ENCODE measurements at places on chromosomes 4 and X.

DNA sequence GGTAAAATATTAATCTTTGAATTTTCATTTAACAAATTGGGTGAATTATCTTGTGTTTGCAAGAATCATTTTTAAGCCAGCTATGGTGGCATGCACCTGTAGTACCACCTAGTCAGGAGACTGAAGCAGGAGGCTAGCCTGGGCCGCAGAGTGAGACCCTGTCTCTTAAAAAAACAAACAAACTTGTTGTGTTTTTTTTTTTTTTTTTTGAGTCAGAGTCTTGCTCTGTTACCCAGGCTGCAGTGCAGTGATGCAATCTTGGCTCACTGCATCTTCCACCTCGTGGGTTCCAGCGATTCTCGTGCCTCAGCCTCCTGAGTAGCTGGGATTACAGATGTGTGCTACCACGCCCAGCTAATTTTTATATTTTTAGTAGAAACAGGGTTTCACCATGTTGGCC lies 2.2 kb downstream of the TXLNG start:
- no peak for DNase-seq

DNA sequence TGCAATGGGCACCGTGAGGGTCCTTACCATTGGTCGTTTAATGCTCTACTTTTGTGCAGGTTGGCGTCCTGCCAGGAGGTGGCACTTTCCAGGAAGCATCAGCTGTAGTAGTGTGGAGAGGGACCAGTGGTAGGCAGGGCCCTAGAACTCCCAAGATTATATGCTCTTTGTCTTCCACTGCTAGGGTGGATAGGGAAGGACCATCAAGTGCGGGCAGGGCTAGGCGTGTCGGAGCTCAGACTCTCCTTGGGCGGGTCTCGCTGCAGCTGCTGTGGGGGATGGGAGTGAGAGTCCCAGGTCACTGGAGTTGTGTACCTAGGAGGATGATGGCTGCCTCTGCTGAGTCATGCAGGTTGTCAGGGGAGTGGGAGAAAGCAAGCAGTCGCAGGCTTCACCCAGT lies 134.7 kb downstream of the KLF8 start:
- DNase-seq = no peak

- no peak for DNase-seq
These were observed 214.1 kb downstream of the THOC2 start for GRCh38 chrX:123518791-123519190.

DNA sequence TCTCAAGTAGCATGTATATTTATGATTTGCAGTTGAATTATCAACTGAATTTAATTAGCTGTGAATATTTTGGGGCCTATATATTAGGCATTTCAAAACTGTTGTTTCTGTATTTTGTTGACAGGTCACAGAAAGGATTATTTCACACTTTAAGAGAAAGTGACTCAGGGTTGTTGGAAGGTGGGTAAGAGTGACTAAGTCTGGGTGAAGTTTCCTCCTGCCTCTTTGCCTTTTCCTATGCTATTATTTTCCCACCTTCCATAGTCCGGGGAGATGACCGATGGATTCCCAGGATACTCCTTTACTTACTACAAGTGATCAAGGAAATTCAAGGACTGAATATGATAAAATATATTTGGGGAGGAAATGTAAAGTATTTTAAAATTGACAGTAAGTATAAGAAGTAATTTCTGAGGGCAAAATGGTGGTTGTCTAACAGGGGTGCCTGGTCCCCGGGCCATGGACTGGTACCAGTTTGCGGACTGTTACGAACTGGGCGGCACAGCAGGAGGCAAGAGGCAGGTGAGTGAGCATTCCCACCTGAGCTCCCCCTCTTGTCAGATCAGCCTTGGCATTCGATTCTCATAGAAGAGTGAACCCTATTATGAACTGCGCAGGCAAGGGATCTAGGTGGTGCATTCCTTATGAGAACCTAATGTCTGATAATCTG lies 175.5 kb upstream of the GPRIN3 start:
- peak; percentile 51 for DNase-seq

GRCh38 chrX:40644821-40645358 lies 2.5 kb downstream of the CXorf38 start:
- peak; percentile 80 for DNase-seq

GRCh38 chr4:128519163-128519830 lies 231.7 kb upstream of the PGRMC2 start:
- DNase-seq = no peak

DNA sequence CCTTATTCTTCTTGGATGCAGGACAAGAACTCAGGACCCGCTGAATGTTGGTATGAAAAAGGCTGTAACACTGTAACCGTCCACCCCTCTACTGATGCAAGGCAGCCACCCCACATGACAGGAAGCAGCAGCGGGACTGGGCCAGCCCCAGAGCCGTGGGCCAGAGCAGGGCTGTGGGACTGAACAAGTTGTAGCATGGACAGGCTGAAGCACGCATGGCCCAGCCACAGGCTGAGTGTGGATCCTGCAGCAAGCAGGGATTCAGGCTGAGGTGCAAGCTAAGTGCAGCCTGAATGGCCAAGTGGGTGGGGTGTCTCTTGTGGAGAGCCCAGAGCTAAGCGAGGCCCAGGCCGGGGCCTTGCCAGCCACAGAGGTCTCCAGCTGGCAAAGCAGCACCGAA lies 632.2 kb downstream of the SPOCK3 start:
- no peak for DNase-seq

GRCh38 chrX:110383414-110383813 lies 24.8 kb downstream of the RTL9 start:
- peak; percentile 51 for DNase-seq

DNA sequence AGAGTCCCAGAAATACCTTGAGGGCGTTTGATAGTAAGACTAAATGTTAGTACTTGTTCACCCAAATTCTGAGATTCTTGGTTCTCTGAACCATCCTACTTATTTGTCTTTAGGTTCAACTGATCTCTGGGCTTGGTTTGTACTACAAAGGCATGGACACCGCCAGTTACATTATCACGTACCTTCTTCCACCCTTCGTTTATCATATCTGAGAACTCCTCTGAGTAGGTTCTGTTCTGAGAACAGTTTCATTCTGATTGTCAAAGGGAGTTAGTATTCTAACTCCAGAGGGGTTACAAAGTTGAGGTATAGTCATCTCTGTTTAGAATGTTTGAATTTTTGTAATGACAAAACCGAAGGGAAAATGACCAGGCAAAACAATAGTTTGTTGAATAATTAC lies 19.3 kb downstream of the ZFX start:
- no peak for DNase-seq

DNA sequence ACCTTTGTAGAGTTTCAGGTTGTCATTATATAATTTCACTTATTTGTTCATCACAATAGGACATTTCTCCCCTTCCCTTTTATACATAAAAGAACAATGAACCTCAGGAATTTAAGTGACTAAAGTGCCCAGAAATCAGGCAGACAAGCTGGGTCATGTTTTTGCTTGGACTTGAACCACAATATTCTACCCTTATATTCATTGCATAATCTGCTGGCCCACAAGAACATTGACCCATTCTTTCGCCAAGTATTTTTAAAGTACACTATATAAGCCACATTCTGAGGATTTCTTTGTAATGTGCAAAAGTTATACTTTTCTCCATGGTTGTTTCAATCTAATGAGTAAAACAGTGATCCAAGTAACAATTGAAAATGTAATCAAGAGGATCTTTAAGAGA lies 637.5 kb upstream of the SLIT2 start:
- no peak for DNase-seq

- DNase-seq = peak; percentile 41
These were observed 441.1 kb downstream of the KCNIP4 start for GRCh38 chr4:21507439-21507838.

DNA sequence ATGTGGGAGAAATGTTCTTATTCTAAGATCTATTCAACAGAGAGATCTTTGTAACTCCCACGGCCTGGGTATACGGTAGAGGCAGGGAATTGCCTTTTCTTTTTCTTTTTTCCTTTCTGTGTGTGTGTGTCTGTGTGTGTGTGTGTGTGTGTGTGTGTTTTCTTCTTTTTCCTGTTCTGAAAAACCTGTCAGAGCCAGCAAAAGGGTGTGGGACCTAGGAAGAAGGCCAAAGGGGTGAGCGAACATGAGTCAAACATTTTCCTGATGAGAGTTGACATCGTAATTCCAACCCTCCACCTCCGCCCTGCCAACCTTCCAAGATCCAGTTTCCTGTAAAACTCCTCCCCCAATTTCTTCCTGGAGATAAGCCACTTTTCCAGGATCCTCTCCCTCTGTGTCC lies 2.8 kb upstream of the CHIC2 start:
- peak; percentile 95 for DNase-seq

GRCh38 chrX:73758250-73758649 lies 195.3 kb downstream of the CHIC1 start:
- peak; percentile 10 for DNase-seq

GRCh38 chr4:6845027-6845426 lies 62.5 kb downstream of the KIAA0232 start:
- DNase-seq = no peak

DNA sequence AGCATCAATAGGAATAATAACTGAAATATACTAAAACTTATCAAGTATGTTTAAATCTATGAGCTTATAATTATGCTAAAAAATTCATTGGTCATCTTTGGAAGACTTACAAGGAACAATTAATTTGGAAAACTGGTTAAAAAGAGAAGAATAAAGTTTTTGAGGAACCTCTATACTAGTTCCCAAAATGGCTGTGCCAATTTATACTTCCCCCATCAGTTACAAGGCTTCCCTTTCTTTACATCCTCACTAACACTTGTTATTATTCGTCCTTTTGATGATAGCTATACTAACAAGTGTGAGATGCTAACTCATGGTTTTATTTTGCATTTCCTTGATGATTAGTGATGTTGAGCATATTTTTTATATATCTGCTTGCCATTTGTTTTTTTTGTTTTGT lies 17.1 kb downstream of the OGT start:
- DNase-seq = no peak

DNA sequence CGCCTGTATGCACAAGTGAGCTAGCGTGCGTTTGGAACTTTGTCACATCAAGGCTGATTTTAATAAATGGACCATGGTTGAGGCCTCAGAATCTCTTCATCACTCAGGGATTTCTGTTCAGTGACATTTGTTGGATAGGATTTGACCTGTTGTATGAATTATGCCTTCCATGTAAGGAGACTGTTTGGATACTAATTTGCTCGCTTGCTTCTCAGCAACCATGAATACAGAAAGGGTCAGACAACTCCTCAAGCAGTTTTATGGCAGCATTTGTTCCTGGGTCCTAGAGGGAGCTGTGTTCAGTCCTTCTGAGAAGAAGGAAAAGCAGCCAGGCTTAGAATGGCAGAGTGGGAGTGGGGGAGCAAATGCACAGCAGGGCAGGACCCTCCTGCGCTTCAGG lies 269.7 kb upstream of the LCORL start:
- no peak for DNase-seq

- peak; percentile 45 for DNase-seq
These were observed 17.3 kb downstream of the CTPS2 start for GRCh38 chrX:16695079-16695676.

GRCh38 chr4:163343604-163344146 lies at the start of gene NPY5R:
Gene NPY5R (plus strand): TSS chr4:163343892. CDS start chr4:163350274, 6,382 bp downstream.
- DNase-seq = no peak

DNA sequence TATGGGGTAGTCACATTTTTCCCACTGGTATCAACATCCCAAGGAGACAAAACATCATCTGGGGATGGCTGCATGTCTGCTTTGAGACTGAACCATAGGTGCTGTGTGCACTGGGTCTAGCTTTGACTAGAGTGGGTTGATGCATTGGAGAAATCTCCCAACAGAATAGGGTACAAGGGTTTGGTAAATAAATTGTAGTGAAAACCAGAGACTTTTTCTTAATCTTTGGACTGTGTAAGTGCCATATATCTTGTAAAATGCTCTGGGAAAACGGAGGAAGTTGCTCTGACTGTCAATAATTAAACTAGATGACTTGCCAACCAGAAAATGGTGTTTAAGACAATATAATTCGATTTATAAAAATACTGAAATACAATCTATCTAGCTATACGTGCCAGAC lies 1064.0 kb upstream of the SLIT2 start:
- no peak for DNase-seq

GRCh38 chrX:38697461-38697860 lies 103.8 kb upstream of the MID1IP1 start:
- no peak for DNase-seq

- no peak for DNase-seq
These were observed 1.1 kb upstream of the ABLIM2 start for GRCh38 chr4:8159537-8160232.

DNA sequence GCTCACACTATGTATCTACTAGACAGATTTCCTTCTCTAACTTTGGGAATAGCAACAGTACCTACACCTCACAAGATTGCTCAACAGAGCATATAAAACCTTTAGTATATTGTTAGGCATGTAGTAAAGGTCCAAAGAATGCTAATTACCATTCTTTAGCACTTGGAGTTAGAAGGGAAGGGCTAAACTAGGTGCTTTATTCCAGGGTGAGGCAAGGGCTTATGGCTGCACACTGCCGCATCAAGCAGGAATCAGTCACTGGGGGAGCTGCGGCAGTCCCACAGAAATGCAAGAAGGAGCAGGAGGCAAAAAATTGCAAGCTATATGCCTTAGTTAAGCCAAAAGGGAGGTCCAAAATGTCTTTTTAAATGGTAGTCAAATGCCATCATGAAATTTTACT lies 162.7 kb downstream of the PPP3CA start:
- DNase-seq = no peak

GRCh38 chrX:132636080-132636479 lies 147.2 kb upstream of the MBNL3 start:
- peak; percentile 15 for DNase-seq

DNA sequence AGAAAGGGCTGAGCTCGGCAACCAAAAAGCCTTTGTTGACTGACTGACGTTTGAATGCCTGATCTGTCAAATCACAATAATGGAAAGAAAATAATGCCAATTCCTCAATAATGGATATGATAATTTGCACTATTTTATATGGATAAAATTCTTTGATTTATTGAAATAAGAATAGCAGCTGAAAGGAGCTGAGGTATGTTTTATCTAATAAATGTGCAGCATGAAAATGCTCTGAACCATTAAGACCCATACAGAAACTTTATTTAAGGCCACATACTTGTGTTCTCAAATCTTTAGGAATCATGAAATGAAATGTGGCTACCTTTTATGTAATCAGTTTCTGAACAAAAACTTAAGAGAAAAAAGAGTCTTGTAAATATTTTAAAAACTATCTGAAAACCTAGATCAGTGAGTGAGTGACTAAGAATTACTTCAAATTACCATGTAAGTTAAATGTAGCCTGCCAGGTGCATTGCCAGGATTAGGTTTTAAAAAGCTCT lies 69.8 kb downstream of the TMA16 start:
- no peak for DNase-seq

DNA sequence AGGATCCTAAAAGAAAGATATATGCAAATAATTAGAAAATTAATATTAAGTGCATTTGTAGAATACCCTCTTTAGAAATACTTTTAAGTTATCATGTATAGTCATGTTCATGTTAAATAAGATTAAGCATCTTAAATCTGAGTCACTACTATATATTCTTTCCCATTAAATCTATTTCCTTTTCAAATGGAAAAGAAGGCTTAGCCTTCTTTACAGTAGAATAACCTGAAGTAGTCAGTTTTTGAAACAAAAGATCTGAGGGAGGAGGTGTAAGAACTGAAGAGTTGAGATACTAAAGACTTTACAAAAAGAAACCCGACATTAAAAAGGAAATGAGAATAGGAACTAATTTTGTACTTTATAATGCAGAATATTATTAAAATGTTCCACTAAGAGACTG lies 14.7 kb upstream of the HSD17B13 start:
- no peak for DNase-seq

Measured in HT1080 (cell line).